SJSA1 (cell line): ENCODE measurements at places on chromosomes 2 and 18.

DNA sequence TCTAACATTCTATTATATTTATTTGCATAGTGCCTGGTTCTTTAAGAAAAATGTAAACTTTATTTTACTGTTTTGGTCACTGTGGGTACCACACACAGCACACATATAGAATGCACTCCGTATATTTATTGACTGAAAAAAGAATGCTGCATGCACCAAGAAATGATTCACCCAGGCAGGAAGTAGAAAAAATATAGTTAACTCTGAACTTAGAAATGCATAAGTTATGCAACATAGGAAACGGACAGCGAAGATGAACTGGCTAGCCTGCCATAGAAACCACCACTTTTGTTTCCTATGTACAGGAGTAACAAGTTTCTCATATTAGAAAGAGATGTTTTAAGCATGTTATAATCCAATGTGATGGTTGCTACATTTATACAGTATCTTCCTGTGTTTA is 635.8 kb downstream of the DSC3 start:
- H3K36me3 ChIP-seq, result no peaks in the 10 kb centered on the region
- no peaks in the 10 kb centered on the region for H3K4me1 ChIP-seq
- no peak overlapping the region for H3K4me3 ChIP-seq
- no peak overlapping the region for H3K27ac ChIP-seq

DNA sequence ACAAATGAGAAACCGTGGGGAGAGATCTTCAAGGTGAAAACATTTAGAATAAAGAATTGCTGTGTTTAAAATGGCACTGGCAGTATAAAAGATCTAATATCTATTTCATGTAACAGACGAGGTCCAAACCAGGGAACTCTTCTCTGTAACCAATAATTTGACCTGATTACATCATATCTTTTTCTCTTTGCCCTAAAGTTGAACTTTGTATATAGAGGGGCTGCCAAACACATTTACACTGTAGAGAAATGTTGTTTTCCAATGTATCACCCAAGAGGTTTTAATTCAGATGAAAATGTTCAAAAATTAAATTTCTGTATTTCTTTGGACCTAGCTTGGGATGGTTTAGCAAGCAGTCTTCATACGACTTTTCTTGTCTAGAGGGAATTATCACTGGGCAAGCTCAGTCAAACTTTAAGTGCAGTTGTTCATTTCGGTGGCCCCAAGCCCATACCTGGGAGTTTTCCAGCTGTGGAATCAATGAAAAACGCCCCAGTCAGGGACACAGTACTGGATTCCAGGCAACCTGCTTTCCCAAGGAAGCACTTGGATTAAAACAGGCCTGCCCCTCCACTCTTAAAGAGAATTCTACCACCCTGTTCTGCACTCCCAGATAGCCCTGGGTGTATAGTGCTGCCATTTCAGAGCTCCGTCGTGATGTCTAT is 208.5 kb upstream of the FN1 start:
- H3K4me3 ChIP-seq, result no peak overlapping the region
- H3K27ac ChIP-seq, result no peak overlapping the region
- DNase-seq, result no peak
- no peaks in the 10 kb centered on the region for H3K27me3 ChIP-seq

DNA sequence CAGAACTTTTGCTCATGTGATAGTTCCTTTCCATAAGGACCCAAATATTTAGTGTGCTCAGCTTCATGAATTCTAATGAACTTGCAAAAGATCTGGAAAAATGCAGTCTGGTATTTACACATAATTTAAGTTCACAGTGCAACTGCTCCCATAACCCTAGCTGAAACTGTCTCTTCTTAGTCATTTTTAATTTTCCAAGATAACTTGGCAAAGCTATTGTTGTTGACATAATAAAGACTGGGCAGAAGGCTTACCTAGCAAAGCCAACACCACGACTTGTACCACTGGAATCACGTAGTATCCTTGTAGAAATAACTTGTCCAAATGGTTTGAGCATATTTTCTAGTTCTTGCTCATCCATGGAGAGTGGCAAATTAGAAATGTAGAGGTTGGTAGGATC is 103.0 kb upstream of the ITGB6 start:
- no peak for DNase-seq
- H3K36me3 ChIP-seq, result peaks cover 66% of the 10 kb centered on the region
- no peaks in the 10 kb centered on the region for H3K27me3 ChIP-seq
- no peak overlapping the region for H3K4me3 ChIP-seq
- H3K27ac ChIP-seq, result no peak overlapping the region

- H3K27ac ChIP-seq, result no peak overlapping the region
- no peaks in the 10 kb centered on the region for H3K27me3 ChIP-seq
- DNase-seq, result no peak
- H3K4me1 ChIP-seq, result peaks cover 10% of the 10 kb centered on the region
- peaks cover 19% of the 10 kb centered on the region for H3K36me3 ChIP-seq
Measured at GRCh38 chr2:84457686-84458085, 1.4 kb downstream of the SUCLG1 start.

DNA sequence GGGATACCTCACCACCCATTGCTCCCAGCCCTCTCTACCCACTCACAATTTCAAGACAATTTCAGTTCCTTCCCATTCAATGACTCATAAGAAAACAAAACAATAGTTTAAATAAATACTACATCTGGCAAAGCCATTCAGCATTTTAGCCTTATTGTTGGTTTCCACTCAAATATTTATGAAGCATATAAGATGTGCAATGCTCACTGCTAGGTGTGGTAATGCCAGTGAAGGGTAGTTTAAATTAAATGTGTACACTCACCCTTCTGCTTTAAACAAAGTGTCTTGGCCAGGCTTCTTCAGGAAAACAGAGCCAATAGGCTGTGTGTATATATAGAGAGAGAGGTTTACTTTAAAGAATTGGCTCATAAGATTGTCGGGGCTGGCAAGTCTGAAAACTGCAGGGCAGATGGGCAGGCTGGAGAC is 37.0 kb downstream of the INO80C start:
- peaks cover 56% of the 10 kb centered on the region for H3K4me1 ChIP-seq
- no peaks in the 10 kb centered on the region for H3K36me3 ChIP-seq
- DNase-seq, result no peak
- no peaks in the 10 kb centered on the region for H3K27me3 ChIP-seq
- H3K4me3 ChIP-seq, result no peak overlapping the region

- peaks cover 3% of the 10 kb centered on the region; the same call in 1 of the 2 replicates for H3K4me1 ChIP-seq
- no peak overlapping the region for H3K4me3 ChIP-seq
- H3K27me3 ChIP-seq, result no peaks in the 10 kb centered on the region
- H3K36me3 ChIP-seq, result no peaks in the 10 kb centered on the region
- DNase-seq, result no peak
Measured at GRCh38 chr18:2969695-2970094, 43.2 kb downstream of the LPIN2 start.

- H3K4me1 ChIP-seq, result peaks cover 11% of the 10 kb centered on the region
- no peaks in the 10 kb centered on the region for H3K27me3 ChIP-seq
- no peak overlapping the region for H3K4me3 ChIP-seq
- peak overlapping the region; percentile 43; the same call in 1 of the 2 replicates for H3K27ac ChIP-seq
- no peaks in the 10 kb centered on the region for H3K36me3 ChIP-seq
Measured at GRCh38 chr2:212052412-212053159, 486.0 kb downstream of the ERBB4 start.

DNA sequence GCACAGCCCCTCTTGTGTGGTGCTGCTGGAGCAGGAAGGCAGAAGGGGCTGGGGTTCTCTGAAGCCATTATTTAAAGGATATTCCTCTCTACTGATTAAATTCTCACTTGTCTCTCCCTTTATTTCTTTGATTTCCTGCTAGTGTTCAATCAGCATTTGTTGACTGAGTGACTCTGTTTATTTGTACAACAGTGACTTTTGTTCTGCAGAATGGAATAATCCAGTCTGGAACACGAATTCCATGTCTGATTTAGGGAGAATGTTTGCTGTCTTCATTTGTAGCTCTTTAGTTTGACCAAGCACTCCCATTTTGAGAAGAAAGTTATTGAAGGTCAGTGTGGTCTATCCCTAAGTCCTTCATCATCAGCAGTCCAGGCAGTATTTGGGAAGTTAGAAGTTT is 141.2 kb downstream of the SETBP1 start:
- no peaks in the 10 kb centered on the region for H3K27me3 ChIP-seq
- H3K36me3 ChIP-seq, result no peaks in the 10 kb centered on the region
- H3K4me1 ChIP-seq, result peaks cover 48% of the 10 kb centered on the region
- H3K4me3 ChIP-seq, result no peak overlapping the region
- no peak for DNase-seq
- no peak overlapping the region for H3K27ac ChIP-seq

DNA sequence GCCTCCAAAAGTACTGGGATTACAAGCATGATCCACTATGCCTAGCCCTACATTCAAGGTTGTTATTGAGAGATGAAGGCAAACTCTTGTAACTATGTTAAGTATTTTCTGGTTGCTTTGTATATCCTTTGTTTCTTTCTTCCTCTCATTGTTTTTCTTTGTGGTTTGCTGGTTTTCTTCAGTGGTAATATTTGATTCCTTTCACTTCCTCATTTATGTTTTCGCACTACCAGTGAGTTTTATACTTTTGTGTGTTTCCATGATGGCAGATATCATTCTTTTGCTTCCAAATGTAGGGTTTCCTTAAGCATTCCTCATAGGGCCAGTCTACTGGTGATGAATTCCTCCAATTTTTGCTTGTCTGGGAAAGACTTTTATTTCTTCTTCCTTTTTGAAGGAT is 90.2 kb downstream of the NCK2 start:
- H3K4me1 ChIP-seq, result 0 out of 2 replicates have a peak, but pooled peaks cover 4% of the 10 kb centered on the region
- H3K27me3 ChIP-seq, result no peaks in the 10 kb centered on the region
- H3K36me3 ChIP-seq, result 0 out of 2 replicates have a peak, but pooled peaks cover 7% of the 10 kb centered on the region
- H3K27ac ChIP-seq, result no peak overlapping the region
- no peak for DNase-seq

DNA sequence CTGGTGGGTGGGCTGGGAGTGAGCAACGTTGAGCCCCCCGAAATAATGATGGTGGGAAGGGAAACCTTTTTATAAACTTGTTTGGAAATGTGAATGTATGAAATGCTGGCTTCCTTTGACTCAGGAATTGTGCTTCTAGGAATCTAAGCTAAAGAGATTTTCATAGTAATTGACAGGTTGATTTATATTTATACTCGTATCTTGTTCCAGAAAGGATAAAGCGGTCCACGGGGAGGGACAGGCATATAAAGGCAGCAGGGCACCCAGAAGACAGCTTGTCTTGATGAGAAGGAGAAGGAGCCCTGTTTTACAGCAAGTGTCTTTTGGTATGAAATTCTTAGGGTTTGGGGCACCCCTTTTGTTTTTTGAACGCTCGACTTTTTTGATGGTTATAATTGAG is 157.8 kb downstream of the AGAP1 start:
- peaks cover 12% of the 10 kb centered on the region for H3K4me1 ChIP-seq
- no peaks in the 10 kb centered on the region for H3K27me3 ChIP-seq
- DNase-seq, result no peak
